ENCODE measurements at places on chromosomes 11 and 22.

DNA sequence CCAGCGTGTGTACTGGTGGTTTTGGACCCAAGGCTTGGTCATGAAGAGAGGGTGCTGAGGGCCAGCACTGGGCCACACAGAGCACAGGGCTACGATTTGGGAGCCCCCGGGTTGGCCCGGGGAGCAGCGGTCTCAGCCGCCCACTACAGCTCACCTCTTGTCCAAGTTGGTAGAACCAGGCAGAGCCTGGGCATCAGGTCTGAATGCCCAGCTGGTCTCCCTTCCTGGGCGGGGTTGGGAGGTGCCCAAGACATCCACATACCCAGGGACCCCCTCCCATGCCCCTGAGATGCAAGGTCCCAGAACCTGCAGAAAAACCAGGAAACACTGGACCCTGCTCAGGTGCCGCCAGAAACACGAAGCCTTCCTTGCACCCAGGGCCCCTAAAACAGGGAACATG lies 18.0 kb downstream of the CELSR1 start:
- no peak for DNase-seq

DNA sequence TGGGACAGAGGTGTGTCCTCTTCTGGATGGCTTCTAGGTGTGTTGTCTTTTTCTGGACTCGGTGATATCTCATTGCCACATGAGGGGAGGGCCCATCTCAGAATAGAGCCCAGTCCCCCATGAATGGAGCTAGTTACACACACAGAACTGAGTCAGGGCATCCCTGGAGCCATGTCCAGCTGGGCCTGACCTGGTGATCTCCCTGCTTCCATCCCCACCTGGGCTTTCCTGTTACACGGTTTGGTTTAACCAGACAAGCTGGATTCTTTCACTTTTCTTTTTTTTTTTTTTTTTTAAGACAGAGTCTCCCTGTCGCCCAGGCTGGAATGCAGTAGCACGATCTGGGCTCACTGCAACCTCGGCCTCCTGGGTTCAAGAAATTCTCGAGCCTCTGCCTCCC lies 6.1 kb upstream of the A4GALT start:
- DNase-seq = no peak

DNA sequence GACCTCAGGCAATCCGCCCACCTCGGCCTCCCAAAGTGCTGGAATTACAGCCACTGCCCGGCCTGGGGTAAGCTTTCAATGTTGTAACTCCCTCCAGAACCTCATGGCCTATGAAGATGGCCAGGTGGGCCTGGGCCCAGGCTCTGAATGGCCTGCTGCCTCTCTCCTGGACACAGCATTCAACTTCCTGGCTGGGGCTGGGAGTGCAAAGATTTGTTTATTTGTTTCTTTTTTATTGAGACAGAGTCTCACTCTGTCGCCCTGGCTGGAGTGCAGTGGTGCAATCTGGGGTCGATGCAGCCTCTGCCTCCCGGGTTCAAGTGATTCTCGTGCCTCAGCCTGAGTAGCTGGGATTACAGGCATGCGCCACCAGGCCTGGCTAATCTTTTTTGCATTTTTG lies 513 bp upstream of the TSGA10IP start:
- no peak for DNase-seq

DNA sequence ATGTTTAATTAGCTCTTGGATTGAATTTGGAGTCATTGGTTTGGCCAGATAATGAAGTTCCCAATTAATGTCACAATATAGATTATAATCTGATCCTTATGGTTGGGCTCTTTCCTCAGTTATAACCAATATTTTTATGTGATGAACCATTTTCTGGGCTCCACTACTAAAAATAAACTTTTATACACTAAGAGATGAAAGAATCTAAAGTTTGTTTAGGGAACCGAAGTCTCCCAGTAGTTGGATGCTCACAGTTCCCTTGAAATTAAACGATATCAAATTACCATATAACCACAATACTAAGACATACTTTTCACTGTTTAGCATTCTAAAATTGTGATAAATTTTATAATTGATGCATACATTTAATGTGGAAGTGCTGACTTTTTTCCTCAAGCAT lies 47.0 kb upstream of the ARHGAP42 start:
- no peak for DNase-seq

GRCh38 chr11:9629064-9629463 lies 34.8 kb upstream of the SWAP70 start:
- no peak for DNase-seq

DNA sequence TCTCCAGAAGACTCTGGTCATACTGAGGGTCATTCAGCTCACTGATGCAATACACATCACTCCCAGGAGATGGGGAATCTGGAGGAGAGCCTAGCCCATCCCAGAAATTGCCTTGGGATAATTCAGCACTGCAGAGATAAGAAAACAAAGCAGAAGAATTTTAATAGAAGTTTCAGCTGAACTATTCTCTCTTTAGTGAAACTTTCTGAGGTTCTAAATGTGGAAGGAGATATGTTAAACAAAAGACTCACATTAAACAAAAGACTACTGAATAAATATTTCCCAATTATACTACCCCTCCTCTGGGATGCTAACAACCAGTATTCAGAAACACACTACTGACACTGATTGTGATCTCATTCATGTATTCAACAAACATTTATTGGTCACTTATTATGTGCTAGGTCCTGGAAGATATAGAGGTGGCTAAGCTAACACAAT lies 47.8 kb downstream of the C2CD3 start:
- no peak for DNase-seq

- DNase-seq = no peak
Observed at GRCh38 chr11:43987384-43988039, 45.1 kb downstream of the C11orf96 start.

DNA sequence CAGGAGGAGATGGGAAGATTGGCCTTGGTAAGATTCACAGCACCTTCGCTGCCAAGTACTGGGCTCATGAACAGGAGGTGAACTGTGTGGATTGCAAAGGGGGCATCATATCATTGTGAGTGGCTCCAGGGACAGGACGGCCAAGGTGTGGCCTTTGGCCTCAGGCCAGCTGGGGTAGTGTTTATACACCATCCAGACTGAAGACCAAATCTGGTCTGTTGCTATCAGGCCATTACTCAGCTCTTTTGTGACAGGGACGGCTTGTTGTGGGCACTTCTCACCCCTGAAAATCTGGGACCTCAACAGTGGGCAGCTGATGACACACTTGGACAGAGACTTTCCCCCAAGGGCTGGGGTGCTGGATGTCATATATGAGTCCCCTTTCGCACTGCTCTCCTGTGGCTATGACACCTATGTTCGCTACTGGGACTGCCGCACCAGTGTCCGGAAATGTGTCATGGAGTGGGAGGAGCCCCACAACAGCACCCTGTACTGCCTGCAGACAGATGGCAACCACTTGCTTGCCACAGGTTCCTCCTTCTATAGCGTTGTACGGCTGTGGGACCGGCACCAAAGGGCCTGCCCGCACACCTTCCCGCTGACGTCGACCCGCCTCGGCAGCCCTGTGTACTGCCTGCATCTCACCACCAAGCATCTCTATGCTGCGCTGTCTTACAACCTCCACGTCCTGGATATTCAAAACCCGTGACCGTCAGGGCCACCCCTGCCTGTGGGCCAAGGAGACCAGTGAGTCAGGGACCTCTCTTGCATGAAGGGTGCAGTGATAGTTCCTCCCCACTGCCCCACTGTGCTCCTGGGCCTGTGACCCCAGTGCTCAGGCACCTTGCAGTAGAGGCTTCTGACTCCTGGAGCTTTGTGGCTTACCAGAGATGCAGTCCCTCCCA lies 83.6 kb downstream of the BCR start:
- DNase-seq = no peak

DNA sequence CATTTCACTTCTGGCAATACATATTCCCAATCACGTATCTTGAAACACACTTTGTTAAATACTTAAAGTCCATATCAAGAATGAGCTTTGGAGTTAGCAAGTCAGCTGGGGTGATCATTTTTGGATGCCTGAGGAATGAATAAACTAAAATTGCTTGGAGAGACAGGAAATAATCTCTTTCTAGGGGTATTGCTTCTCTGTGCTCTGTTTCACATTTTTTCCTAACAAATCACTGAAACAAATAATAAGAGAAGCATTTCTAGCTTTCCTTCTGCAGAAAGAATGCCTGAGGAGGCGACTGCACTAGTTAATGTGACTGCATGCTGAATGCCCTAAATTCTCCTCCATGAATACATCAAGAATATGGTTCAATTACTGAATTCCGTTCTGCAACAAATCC lies 541.4 kb upstream of the CCDC90B start:
- no peak for DNase-seq

- DNase-seq = no peak
Observed at GRCh38 chr11:35323076-35323868, 96.1 kb downstream of the SLC1A2 start.

DNA sequence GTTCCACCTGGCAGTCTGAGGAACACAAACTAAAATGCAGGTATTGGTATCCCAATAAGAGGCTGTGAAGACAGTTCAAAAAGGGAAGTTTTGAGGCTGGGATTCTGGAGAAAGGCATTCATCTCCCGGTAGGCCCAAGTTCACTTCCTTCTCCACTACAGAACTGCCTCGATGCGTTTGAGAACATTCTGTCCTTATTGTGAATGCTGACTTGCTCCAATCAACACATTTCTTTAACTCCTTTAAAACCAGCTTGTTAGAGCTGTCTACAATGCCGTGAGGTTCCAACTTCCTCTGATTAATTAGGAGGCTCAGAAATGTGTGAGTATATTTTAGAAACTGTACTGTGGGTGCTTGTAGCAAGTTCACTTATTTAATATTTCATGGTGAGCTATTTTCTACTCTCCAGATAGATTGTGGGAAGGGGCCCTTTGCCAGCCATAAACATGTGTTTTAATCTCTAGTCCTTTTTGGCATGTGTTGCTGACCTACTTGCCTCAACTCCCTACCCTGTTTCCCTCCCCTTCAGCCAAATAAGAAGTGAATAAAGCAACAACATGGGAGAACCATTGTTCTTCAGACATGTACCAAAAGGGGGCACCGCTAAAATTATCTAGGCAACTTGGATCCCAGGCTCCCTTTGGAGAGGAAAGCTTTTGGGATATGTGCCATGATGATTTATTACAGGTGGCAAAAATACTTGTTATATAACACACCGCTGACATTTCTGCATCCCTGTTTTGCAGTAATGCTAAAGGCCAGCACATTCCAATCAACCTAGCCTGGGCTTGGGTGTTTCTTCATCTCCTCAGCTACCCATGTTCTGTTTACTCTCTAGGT lies 245.6 kb downstream of the BLID start:
- DNase-seq = peak; percentile 7

DNA sequence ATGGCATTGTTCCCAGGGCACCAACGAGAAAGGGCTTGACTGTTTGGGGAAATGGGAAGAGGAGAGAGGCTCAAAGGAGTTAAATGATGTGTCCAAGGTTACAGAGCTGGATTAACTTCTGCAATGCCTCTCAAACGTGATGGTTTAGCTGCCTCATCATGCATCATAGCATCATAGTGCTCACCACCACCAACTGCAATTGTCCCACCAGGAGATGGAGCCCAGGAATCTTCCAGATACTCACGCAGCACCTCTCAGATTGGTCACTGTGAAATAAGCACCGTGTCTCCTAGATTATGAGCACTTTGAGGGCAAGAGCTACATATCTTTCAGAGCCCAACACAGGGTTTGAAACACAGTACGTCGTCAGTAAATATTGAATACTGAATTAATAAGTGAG lies 69.2 kb downstream of the PRSS23 start:
- DNase-seq = no peak

GRCh38 chr22:35912658-35913057 lies 116.0 kb downstream of the RBFOX2 start:
- no peak for DNase-seq

DNA sequence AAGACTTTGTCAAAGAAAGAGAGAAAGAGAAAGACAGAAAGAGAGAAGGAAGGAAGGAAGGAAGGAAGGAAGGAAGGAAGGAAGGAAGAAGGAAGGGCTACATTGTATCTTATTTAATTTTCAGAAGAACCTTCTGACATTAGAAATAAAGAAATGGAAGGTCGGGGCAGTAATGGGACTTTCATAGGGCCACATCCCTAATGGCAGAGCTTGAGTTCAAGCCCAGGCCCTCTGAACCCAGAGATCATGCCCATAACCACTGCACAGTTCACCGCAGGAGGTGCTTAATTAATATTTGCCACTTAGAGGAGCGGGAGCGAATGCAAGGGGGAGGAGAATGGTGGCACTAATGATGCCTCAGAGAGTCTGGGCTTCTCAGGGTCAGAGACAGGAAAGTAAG lies 233.3 kb downstream of the MN1 start:
- no peak for DNase-seq

GRCh38 chr11:124941703-124942102 lies 5.9 kb upstream of the HEPACAM start:
- DNase-seq = no peak

DNA sequence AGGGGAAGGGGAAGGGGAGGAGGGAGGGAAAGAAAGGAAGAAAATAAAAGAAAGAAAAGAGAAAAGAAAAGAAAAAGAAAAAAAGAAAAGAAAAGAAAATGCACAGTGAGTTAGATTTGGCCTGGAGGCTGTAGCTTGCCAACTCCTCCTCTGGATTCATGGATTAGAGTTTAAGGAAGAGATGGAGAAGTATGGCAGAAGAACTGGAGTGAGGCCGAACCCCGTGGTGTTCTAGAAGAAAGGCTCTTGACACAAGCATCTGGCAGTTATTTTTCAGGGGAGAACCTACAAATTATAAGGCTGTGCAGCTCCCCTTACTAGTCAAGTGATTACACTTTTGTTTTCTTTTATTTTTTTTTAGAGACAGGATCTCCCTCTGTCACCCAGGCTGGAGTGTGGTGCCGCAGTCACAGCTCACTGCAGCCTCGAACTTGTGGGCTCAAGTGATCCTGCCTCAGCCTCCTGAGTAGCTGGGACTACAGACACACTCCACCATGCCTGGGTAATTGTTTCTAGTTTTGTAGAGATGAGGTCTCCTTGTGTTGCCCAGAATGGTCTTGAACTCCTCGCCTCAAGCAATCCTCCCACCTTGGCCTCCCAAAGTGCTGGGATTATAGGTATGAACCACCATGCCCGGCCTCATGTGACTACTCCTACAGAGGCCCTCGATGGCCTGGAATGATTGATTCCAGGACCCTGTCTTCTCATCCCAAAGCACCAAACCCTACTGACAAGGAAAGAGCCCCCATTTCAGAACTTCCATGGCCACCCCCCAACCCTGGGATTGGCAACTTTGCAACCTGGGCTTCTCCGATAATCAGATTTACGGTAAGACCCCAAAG lies 19.5 kb downstream of the ZNF74 start:
- DNase-seq = no peak

DNA sequence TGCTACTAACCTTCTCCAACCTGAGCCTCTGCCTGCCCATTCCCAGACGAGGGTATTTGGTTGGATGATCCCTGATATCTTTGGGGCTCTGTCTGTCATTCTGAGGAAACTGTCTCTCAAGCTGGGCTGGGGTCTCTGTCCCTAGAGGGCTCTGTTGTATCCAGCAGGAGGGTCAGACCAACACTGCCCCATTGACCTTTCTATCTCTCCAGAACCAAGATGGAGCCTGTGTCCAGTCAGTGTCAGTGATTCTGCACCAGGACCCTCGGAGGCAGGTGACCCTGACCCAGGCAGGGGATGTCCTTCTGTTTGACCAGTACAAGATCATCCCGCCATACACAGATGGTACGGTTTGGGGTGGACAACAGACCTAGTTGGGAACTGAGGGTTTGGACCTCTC lies 21.9 kb downstream of the OTOG start:
- DNase-seq = no peak

GRCh38 chr11:78845496-78845895 lies 270.8 kb upstream of the NARS2 start:
- DNase-seq = no peak

- no peak for DNase-seq
Observed at GRCh38 chr11:121299417-121299816, 6.8 kb downstream of the SC5D start.

Measured in NCI-H1092 treated with DMSO at 0.1 percent for 48 hours (cell line).